Aorta (tissue), 5 donors: ENCODE measurements at places on chromosomes 12 and 14. TPM values are rescaled to one million over a fixed set of nuclear protein-coding genes. Genes with fewer than 3 reads are reported as not detected.

DNA sequence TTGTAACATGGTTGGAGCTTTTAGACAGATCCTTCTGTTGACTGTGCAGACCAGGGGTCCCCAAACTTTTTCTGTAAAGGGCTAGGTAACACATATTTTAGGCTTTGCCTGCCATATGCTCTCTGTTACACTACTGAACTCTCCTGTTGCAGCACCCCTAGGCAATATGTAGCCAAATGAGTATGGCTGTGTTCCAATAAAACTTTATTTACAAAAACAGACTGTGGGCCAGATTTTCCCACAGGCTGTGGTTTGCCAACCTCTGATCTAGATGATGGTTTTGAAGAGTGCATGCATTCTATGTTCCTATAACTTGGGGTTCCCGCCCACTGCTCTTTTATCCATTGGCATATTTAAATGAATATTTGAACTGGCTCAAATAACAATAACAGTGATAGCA, 180.3 kb upstream of the VASH1 start:
- H3K27me3 ChIP-seq: no peaks in the 10 kb centered on the region
- DNase-seq: no peak
- no peaks in the 10 kb centered on the region for H3K36me3 ChIP-seq
- H3K27ac ChIP-seq: no peak overlapping the region
- H3K4me3 ChIP-seq: no peak overlapping the region

- no peaks in the 10 kb centered on the region for H3K36me3 ChIP-seq
- H3K4me1 ChIP-seq: peaks cover 1% of the 10 kb centered on the region
- DNase-seq: no peak
- H3K4me3 ChIP-seq: no peak overlapping the region
- no peak overlapping the region for H3K27ac ChIP-seq
- H3K27me3 ChIP-seq: no peaks in the 10 kb centered on the region
These were observed 25.1 kb downstream of the BORCS5 start for GRCh38 chr12:12381982-12382381.

TMCC3 gene
- 15.5 TPM for total RNA-seq

DBX2 gene
- 0.27 TPM for total RNA-seq

TAS2R19 gene
- total RNA-seq: 5.9 TPM

DNA sequence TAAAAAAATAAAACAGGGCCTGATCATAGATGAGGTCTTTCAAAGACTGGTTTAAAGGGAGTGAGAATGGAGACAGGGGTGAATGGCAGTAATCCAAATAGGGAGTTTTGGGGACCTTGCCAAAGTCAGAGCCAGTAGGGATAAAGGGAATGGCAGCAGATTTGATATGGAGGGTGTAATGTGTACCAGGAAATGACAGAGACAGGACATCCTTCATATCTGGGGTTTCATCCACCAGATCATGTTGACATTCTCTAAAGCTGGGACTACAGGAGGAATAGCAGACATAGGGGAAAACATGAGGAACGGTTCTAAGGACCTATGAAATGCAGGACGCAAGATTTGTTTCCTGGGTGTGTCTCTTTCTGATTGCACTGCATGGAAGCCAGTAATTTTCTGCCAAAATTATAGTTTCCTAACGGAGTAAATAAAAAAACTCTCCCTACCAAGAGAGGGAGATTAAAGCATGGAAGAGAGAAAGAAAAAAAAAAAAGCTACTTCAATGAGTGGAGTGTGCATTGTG, 169.9 kb downstream of the PRKD1 start:
- H3K4me1 ChIP-seq: peaks cover 6% of the 10 kb centered on the region
- H3K4me3 ChIP-seq: no peak overlapping the region
- no peaks in the 10 kb centered on the region for H3K27me3 ChIP-seq
- DNase-seq: no peak
- H3K27ac ChIP-seq: no peak overlapping the region

GRCh38 chr12:43099691-43100163, 452.3 kb downstream of the ADAMTS20 start:
- DNase-seq: no peak
- no peak overlapping the region for H3K4me3 ChIP-seq
- no peak overlapping the region for H3K27ac ChIP-seq
- H3K36me3 ChIP-seq: no peaks in the 10 kb centered on the region
- no peaks in the 10 kb centered on the region for H3K4me1 ChIP-seq

GRCh38 chr12:44848703-44849085, 27.4 kb downstream of the NELL2 start:
- no peak for DNase-seq
- no peaks in the 10 kb centered on the region for H3K4me1 ChIP-seq
- no peaks in the 10 kb centered on the region for H3K27me3 ChIP-seq
- H3K4me3 ChIP-seq: no peak overlapping the region

TXNRD1 gene
- 140 TPM for total RNA-seq

GRCh38 chr12:117980616-117981015, 11.8 kb upstream of the KSR2 start:
- no peaks in the 10 kb centered on the region for H3K4me1 ChIP-seq
- H3K27ac ChIP-seq: no peak overlapping the region
- DNase-seq: no peak
- no peaks in the 10 kb centered on the region for H3K27me3 ChIP-seq
- H3K4me3 ChIP-seq: no peak overlapping the region

GRCh38 chr14:41605550-41606281, 960 bp upstream of the LRFN5 start:
- no peaks in the 10 kb centered on the region for H3K27me3 ChIP-seq
- no peak overlapping the region for H3K27ac ChIP-seq
- H3K4me1 ChIP-seq: no peaks in the 10 kb centered on the region
- peak overlapping the region; percentile 67 for H3K4me3 ChIP-seq
- H3K36me3 ChIP-seq: no peaks in the 10 kb centered on the region
- DNase-seq: peak; percentile 46

- no peaks in the 10 kb centered on the region for H3K27me3 ChIP-seq
- no peak overlapping the region for H3K27ac ChIP-seq
- no peak overlapping the region for H3K4me3 ChIP-seq
- H3K4me1 ChIP-seq: no peaks in the 10 kb centered on the region
These were observed 94.1 kb upstream of the GARIN6 start for GRCh38 chr12:99553461-99553860.

GRCh38 chr12:121391619-121392324, 8.1 kb upstream of the RNF34 start:
- H3K36me3 ChIP-seq: no peaks in the 10 kb centered on the region
- H3K27ac ChIP-seq: no peak overlapping the region
- DNase-seq: peak; percentile 58
- H3K4me1 ChIP-seq: no peaks in the 10 kb centered on the region
- H3K27me3 ChIP-seq: no peaks in the 10 kb centered on the region

- no peaks in the 10 kb centered on the region for H3K27me3 ChIP-seq
- H3K27ac ChIP-seq: no peak overlapping the region
- H3K4me1 ChIP-seq: no peaks in the 10 kb centered on the region
- no peak for DNase-seq
- H3K4me3 ChIP-seq: no peak overlapping the region
These were observed 29.8 kb downstream of the PROX2 start for GRCh38 chr14:74846168-74846567.

PLEKHA5 gene
- total RNA-seq: 56.0 TPM

CD27 gene
- 1.2 TPM for total RNA-seq

DNA sequence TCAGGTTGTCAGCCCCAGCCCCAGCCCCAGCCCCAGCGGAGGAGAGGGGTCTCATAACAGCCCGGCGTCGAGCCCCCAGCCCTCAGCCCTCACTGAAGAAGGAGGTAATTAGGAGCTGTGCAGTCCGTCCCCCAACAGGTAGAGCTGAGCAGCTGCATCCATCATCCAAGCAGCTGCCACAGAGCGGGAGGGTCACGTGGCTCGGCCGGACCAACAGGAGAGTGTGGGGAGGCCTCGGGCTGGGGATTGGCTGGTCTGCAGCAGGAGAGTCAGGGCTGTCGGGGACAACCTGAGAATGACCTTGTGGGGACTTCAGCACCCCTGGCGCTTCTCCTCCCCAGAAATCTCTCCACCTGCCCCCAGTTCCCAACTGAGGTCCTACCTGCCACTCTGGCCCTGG, 29.6 kb downstream of the SMUG1 start:
- H3K4me1 ChIP-seq: no peaks in the 10 kb centered on the region
- H3K4me3 ChIP-seq: no peak overlapping the region
- no peak for DNase-seq
- no peaks in the 10 kb centered on the region for H3K27me3 ChIP-seq

- no peaks in the 10 kb centered on the region for H3K4me1 ChIP-seq
- no peaks in the 10 kb centered on the region for H3K36me3 ChIP-seq
- no peak overlapping the region for H3K4me3 ChIP-seq
- H3K27ac ChIP-seq: no peak overlapping the region
- H3K27me3 ChIP-seq: no peaks in the 10 kb centered on the region
These were observed 1.8 kb downstream of the PMCH start for GRCh38 chr12:102195826-102196225.

- no peaks in the 10 kb centered on the region for H3K4me1 ChIP-seq
- H3K4me3 ChIP-seq: no peak overlapping the region
- DNase-seq: no peak
These were observed 6.4 kb upstream of the ADSS1 start for GRCh38 chr14:104717646-104718045.

DNA sequence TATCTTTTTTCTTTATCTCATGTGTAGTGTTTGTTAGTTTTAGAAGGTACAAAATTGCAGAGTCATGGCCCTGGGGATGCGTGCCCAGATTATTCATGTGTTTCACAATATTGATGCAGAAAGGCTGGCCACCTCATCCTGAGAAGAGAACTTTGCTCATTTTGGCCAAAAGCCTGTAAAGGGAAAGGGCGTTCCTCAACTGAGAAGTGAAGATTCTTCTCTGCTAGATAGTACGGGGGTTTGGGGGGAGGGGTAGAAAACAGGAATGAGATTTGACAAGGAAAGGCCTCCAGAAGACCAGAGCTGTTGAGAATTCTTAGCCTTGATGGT, 1.7 kb downstream of the MGST1 start:
- no peak overlapping the region for H3K27ac ChIP-seq
- no peaks in the 10 kb centered on the region for H3K4me1 ChIP-seq
- no peak overlapping the region for H3K4me3 ChIP-seq
- H3K27me3 ChIP-seq: no peaks in the 10 kb centered on the region
- DNase-seq: peak; percentile 55

DNA sequence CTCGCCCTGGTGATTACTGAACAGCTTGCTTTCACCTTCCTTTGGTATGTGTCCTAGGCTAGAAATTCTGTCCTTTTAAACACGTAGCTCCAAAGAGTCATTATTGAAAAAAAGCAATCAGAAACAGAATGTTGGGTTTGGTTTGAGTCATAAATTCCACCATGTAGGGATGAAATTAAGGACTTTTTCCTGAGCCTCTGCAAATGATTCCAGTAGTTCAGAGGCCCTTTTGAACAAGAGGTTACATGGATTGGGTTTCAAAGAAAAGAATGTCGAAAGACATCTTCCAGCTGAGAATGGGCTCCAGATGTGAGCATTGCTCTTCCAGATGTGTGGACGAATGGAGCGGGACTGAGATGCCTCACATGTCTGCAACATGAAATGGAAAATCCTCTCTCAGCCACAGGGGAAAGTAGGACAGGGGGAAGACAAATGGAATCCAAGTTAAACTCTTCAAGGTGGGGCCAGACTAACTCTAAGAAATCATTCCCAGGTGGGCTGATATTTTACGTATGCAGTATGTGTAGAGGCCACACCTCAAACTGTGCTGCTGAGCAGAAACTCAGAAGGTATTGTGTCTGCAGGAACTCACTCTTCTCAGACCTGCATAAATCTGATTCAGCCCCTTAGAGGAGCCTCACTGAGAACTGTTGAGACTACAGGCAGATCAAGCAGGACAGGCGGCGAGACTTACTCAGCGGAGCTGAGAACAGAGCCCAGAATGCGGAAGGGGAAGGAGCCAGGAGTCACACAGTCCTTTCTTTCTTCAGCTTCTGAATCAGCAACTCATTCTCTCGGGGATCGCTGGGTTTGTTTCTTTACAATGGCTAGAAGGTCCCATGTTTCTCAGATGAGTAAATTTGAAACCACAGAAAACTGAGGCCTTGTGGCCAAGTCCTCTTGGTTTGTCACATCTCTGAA, 23.3 kb upstream of the EMP1 start:
- no peaks in the 10 kb centered on the region for H3K4me1 ChIP-seq
- H3K27ac ChIP-seq: no peak overlapping the region
- DNase-seq: peak; percentile 86
- no peaks in the 10 kb centered on the region for H3K36me3 ChIP-seq
- no peaks in the 10 kb centered on the region for H3K27me3 ChIP-seq
- no peak overlapping the region for H3K4me3 ChIP-seq

DNA sequence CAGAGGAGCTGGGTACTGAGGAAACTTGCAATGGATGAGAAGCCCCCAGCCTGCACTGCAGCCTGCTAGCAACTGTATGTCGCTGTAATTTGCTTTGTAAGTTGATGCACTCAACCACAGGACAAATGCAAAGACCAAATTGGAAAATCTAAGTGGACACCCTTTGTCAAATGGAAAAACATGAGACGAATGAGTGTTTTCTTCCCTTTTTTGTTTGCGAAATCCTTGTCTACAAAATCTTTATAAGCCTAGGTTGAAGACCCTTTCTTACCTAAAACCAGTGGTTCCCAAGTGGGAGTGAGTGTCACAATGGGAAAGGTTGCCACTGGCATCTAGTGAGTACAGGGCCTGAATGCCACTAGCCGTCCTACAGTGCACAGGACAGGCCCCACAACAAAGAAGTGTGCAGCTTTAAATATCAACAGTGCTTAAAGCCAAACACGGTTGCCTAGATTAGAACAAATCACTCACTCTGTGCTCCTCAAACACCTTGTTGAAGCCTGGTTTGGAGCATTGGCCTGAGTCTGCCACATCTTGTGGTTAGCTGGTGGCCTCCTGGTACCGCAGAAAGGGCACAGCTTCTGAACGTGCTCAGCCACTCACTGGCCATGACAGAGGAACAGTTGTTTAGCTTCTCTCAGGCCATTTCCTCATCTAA, 7.6 kb upstream of the VASH1 start:
- no peak overlapping the region for H3K4me3 ChIP-seq
- H3K4me1 ChIP-seq: no peaks in the 10 kb centered on the region
- no peak overlapping the region for H3K27ac ChIP-seq

KLRC3 gene
- total RNA-seq: not detected
